Diencephalon (tissue), 1 donor: ENCODE measurements at places on chromosomes 1 and 21. TPM values are rescaled to one million over a fixed set of nuclear protein-coding genes. Genes with fewer than 3 reads are reported as not detected.

PRAMEF26 gene
- not detected for total RNA-seq

KRTAP21-2 gene
- total RNA-seq = not detected

ACTA1 gene
- 0.23 TPM for total RNA-seq

TMEM52 gene
- total RNA-seq = 5.8 TPM

PARK7 gene
- 200 TPM for total RNA-seq

OR14K1 gene
- not detected for total RNA-seq

A3GALT2 gene
- not detected for total RNA-seq

TRIM67 gene
- 29.3 TPM for total RNA-seq

S100A2 gene
- not detected for total RNA-seq

USP33 gene
- total RNA-seq = 189 TPM
